NCI-H2029 treated with DMSO at 0.1 percent for 48 hours (cell line): ENCODE measurements at places on chromosomes 3 and 15.
A peak's percentile ranks its signal among the peaks of the same experiment; 100 is the strongest.

DNA sequence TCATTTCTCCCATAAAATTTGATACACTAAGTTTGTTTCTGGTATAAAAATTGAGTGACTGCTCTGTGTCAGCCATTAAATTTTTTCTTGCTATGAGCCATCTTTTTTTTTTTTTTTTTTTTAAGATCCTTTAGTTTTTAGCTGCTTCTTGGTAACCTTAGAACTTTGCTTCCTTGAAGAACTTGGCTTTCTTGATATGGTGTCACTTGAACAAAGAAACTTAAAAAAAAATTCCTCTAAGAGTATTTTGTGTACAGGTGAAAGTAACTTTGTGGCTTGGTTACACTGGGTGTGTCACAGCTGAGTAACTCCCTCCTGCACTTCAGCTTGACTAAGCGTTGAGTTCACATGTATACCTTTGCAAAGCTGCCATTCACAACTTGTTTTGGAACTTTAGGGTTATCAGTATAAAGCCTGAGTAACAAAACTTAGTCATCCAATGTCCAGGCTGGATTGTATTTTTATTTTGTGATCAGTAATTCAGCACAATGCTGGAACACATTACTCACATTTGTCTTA lies 6.5 kb downstream of the CHD2 start:
- no peak for DNase-seq

DNA sequence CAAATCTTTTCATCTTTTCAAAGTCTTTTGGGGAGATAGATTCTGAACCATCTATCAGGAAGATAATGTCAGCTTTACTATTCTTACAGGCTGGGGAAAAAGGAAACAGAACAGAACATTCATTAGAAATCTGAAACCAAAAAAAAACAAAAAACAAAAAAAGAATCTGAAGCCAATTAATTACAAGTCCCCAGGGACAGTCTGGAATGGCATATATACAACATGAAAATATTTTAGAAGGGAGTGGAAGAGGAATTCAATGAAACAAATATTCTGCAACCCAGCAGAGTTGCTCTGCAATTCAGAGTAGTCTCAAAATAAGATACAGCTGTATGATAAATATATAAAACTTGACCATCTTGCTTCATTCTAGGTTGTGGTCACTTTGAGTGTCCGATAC lies 41.7 kb upstream of the CAPN7 start:
- no peak for DNase-seq

GRCh38 chr15:40538976-40539375 lies 25.9 kb downstream of the CCDC32 start:
- DNase-seq, result no peak

GRCh38 chr3:61936344-61936937 lies 375.1 kb downstream of the PTPRG start:
- DNase-seq, result no peak

DNA sequence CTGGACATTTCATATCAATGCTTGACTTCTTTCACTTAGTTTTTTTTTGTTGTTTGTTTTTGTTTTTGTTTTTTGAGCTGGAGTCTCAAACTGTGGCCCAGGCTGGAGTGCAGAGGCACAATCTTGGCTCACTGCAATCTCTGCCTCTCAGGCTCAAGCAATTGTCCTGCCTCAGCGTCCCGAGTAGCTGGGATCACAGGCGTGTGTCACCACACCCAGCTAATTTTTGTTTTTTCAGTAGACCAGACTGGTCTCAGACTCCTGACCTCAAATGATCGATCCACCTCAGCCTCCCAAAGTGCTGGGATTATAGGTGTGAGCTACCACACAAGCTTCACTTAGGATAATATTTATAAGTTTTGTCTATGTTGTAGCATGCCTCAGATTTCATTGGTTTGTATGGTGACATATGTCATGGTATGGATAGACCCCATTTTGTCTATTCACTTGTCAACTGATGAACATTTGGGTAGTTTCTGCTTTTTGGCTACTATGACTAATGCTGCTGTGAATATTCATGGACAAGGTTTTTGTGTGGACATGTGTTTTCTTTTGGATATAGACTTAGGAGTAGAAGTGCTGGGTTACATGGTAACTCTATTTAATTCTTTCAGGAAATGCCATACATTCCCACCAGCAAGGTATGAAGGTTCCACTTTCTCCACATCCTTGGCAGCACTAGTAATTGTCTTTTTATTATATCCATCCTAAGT lies 6.8 kb upstream of the PRR23E start:
- no peak for DNase-seq

DNA sequence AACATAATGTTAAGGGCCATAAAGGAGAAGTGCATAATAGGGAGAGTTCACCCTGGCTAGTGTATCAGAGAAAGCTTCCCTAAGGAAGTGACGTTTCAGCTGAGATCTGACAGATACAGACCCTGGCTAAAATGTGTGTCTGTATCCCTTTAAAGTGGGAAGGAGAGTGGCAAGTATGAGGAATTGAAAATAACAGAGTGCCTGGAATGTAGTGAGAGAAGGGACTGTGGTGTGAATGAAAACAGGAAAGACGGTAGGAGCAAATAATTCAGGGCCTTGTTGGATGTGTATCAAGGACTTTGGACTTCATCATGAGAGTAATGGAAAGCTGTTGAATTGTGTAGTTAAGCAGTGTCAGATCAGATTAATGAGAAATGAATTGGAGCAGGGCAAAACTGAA lies 30.5 kb downstream of the NEO1 start:
- no peak for DNase-seq

DNA sequence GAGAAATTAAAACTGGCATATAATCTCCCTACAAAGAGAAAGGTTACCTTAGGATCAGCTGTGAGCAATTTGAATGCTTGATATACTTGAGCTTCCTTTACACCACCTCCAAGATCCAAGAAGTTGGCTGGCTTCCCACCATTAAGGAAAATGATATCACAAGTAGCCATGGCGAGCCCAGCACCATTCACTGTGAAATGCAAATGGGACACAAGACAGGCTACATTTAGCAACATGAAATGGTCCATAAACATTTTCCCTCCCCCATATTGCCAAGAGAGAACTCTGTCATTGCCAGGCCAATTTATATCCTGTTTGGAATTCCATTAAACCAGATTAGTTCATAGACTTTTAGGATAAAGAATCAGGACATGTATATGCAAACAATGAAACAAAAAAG lies 158.7 kb downstream of the SUCLG2 start:
- DNase-seq, result no peak

GRCh38 chr3:113844622-113845222 lies 6.1 kb downstream of the GRAMD1C start:
- DNase-seq, result peak; percentile 69

- DNase-seq, result no peak
These were observed 916 bp downstream of the IL17RD start for GRCh38 chr3:57164217-57164656.

DNA sequence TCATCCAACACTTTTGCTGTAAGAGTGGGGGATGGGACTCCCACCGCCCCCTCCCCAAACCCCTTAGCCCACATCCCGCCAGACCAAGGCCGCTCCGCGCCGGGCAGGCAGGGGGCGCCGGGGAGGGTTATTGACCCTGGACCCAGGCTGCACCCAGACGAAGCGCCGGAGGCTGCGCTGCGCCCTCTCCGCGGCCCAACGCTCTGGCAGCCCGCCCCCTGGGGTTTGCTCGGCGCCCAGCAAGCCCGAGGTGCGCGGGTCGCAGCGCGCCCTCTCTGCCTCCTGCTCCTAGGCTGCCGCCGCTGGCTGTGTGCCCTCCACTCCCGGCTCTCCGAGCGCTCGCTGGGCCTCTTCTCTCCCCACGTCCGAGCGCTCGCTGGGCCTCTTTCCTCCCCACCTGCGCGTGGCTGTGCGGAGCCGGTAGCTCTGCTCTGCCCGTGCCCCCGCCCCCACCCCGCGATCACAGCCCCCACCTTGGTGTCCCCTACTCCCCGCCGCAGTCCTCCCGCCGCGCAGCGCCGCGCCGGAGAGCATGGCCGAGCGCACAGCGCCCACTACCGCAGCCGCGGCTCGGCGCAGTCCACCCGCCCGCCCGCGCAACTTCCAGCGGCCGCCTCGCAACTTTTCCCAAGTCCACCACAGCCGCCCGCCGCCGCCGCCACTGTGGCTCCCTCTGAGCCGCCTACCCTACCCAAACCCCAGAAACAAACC lies 1.2 kb downstream of the MECOM start:
- peak; percentile 37 for DNase-seq

DNA sequence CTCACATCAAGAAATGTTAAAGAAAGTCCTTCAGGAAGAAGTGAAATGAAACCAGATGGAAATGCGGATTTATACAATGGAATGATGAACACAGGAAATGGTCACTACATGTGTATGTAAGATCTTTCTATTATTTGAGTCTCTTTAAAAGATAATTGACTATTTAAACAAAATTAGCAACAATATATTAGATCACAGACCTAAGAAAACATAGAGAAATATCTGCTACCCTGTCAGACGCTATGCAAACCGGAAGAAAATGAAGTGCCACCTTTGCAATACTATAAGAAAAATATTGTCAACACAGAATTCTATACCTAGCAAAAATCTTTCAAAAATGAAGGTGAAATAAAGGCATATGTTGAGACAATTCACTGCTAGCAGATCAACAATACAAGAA lies 17.2 kb downstream of the RAB6B start:
- DNase-seq, result no peak

DNA sequence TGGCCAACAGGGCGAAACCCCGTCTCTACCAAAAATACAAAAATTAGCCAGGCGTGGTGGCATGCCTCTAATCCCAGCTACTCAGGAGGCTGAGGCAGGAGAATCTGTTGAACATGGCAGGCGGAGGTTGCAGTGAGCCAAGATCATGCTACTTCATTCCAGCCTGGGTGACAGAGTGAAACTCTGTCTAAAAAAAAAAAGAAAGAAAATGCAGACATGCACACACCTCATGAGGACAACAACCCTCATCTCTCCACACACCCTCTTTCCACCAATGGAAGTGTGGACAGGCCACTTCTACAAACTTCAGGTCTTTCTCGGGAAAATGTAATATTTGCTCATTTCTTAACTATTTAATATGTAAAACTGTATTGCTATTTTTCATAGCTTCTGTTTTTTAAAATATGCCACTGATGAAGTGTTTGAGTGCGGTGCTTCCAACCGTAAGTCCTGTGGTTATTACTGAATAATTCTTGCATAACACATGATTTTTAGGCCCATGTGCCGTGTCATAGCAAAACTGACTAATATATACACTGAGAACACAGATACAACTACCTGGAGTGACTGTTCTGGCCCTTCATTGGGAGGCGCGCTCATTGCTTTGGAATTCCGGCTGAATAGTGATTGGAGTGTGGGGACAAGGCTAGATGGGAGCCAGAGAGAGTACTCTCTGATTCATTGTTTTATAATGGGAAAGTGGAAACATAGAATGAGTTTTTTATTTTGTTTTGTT lies 23.1 kb downstream of the LRRC31 start:
- DNase-seq, result no peak

GRCh38 chr3:140206196-140207040 lies 271.4 kb downstream of the CLSTN2 start:
- DNase-seq, result peak; percentile 90

GRCh38 chr3:38009807-38010591 lies 19.4 kb downstream of the VILL start:
- DNase-seq, result no peak

- no peak for DNase-seq
These were observed 159.6 kb downstream of the GREM1 start for GRCh38 chr15:32877252-32878019.

- no peak for DNase-seq
These were observed 8.4 kb upstream of the RPS17 start for GRCh38 chr15:82548700-82549099.

- DNase-seq, result no peak
These were observed 106.0 kb upstream of the LINGO1 start for GRCh38 chr15:77738441-77739302.

GRCh38 chr15:34436956-34437442 lies 609 bp downstream of the GOLGA8A start:
- DNase-seq, result no peak

DNA sequence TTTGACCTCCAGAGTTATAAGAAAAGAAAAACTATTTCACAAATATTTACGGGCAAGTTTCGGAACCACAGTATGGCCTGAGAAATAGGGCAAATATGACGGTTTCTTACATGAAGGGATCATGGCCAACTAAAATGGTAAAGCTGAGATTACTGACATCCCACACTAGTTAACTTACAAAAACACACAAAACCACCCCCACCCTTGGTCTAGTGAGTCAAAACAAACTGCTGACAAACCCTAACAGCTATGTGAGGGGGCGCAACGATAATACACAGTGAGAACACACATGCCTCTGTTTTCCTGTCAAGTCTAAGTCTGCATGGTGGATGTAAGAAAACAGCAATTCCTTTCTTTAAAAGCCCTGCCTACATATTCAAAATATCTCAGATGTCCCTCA lies 32.3 kb downstream of the CBLB start:
- no peak for DNase-seq

DNA sequence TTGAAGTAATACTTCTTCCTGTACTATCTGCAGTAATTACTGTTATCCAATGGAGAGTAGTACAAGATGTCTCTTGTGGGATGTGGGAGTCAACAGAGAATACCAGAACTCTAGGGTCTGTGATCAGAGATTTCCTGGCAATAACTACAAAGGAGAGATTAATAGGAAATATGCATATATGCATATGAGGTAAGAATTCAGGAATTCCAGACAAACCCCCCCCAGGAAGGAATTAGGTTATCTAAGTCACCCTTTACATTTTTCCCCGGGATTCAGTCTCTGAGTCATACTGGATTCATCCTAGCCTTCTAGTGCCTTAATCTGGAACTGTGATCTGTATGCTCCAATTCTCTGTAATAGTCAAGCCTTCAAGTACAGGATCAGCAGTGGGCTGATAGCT lies 49.4 kb downstream of the GTF2E1 start:
- DNase-seq, result no peak

DNA sequence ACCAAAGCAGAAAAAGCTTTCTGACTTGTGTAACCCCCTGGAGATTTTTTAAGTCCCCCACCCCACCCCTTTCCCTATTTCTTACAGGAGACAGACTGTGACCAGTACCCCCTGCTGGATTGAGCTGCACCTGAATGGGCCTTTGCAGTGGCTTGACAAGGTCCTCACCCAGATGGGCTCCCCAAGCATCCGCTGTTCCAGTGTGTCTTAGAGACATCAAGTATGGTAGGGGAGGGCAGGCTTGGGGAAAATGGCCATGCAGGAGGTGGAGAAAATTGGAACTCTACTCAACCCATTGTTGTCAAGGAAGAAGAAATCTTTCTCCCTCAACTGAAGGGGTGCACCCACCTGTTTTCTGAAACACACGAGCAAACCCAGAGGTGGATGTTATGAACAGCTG lies 64.1 kb downstream of the AAGAB start:
- DNase-seq, result no peak
